ACHN (cell line): ENCODE measurements at places on chromosomes 6 and 20.

- DNase-seq: no peak
Observed at GRCh38 chr20:62313460-62314338, 10.9 kb downstream of the ADRM1 start.

DNA sequence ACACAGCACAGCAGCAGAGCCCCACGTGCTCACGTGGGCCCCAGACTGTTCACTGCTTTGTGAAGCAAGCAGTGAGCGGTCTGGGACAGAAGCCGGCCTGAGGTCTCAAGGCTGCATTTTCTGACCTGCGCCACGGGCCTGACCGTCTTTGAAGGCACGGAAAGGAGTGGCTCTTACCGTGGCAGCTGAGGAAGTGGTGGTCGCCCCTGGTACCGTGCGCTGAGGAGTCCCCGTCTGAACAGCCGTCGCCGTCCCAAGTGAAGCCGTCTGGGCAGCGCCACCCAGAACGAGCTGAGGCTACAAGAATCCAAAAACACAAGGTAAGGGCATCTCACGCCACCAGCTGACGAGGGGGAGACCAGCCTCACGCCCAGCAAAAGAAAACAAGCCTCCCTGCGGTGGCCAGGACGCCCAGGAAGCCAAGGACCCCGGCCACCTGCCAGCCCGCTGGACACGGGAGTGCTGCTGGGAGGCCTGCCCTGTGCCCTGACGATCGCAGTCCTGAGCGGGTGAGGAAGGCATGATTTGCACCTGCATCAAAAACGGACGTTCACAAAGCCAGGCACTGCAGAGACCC lies 55.7 kb downstream of the TAF4 start:
- DNase-seq: no peak

GRCh38 chr6:148455674-148456558 lies 113.3 kb downstream of the SASH1 start:
- DNase-seq: no peak

DNA sequence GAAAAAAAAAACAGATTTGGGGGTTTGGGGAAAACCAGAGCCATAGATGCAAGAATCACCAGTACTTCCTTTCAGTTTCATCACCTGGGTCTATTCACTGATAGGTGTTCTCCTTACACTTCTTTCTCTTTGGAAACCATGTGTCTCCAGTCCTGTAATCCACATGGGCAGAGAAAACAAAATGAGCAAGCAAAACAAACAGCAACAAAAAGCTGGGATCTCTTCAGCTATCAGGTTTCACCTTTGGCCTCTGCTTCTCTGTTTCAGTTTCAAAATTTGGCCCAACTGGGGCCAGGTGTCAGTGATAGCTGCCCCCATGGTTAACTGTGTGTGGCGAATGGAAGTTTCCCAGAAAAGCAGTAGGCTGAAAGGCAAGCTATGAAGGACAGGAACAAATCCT lies 220.0 kb upstream of the THBS2 start:
- DNase-seq: no peak

DNA sequence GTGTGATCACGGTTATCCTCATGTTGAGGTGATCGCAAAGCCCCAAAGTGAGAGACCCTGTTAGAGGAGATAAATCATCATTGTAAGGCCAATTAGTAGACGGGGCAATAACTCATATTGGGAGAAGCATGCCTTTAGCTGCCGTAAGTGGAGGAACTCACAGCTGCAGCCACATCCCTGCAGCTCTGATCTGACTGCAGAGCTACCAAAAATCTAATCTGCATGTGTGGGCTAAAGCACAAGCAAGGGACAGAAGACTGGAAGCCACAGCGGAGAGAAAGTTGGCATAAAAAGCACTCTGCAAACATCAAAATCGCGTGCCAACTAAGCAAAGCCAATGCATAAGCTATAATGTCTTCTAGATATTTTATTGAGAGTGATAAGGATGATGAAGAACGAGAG lies 79.8 kb downstream of the TBC1D7 start:
- no peak for DNase-seq

- DNase-seq: no peak
Observed at GRCh38 chr6:133756078-133756695, 132.7 kb upstream of the TCF21 start.

DNA sequence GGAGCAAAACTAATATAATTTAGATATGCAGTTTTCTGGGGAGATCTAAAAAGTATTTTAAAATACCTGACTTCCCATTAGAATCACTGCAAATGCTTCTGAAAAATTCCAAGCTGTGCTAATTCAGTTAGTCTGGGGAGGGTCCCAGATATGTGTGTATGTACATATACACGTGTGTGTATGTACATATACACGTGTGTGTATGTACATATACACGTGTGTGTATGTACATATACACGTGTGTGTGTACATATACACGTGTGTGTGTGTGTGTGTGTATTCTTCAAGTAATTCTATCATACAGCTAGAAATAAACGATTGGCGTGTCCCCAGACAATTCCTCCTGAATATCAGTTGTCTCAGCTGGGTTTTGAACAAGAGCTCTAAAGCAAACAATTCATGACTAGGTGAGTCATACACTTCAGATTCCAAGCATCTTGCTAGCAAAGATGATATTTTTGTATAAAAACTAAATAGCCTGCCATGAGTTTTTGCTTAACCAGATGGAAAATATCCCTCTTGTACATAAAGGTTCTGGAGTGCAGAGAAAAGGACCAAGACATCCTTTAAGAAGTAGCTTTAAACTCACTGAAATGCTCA lies 58.2 kb downstream of the SPACA1 start:
- no peak for DNase-seq

DNA sequence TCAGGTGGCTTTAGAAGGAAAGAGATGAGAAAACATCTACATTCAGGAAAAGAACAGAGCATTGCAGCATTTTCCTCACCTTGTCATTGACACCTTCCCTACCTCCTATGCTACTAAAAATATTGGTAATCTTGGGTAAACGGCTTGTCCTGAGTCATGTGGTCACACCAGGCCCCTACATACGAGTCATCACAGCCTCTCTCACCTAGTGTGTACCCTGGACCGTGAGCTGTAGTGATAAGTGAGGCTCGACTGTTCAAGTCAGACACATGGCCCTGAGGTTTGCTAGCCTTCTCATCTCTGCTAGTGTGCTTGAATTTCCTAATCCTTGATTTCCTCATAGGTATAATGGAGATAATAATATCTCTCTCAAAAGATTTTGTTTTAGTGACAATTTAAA lies 29.6 kb upstream of the TMEM244 start:
- no peak for DNase-seq

DNA sequence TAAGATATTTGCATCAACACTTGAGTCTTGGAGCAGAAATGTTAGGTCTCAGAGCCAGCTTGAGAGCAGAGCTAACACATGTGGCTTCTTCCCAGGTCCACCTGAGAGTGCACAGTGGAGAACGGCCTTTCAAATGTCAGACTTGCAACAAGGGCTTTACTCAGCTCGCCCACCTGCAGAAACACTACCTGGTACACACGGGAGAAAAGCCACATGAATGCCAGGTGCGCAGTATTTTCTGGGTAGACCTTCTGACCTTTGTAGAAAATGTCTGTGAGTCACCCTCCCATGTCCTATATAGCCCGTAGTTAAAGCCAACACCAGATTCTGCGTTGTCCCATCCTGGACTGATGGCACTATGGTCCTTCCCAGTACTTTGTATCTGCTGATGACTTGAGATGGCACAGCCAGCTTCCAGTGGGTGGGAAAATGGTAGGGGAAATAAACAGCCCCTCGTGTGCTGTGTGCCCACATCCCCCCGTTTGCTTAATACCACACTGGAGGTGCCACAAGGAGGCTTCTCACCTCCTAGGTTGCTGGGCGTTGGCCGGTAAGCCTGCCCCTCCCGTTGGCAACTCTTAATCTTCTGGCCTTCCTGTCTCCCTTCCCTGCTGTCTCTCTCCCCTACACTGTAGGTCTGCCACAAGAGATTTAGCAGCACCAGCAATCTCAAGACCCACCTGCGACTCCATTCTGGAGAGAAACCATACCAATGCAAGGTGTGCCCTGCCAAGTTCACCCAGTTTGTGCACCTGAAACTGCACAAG lies 20.3 kb downstream of the PRDM1 start:
- no peak for DNase-seq

- no peak for DNase-seq
Observed at GRCh38 chr20:60653111-60653845, 598.8 kb upstream of the CDH4 start.

DNA sequence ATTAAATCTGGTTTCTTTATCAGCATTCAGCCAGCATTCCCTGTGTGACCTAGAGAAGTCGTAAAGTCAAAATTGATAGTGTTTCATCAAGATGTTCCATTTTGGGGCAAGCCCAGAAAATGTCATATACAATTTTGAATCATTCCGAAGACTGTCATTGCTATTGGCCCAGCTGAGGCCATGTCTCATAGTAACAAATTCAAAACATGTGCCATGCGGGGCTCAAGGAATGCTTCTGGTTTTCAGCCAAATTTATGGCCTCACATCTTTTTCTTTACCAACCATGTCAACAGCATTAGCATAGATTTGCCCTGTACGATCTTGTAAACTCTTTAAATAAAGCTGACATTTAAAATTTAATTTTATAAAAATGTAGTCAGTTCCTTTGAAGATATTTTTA lies 314.7 kb downstream of the PAX1 start:
- DNase-seq: no peak

GRCh38 chr6:76438768-76439167 lies 366.3 kb upstream of the IMPG1 start:
- DNase-seq: no peak

DNA sequence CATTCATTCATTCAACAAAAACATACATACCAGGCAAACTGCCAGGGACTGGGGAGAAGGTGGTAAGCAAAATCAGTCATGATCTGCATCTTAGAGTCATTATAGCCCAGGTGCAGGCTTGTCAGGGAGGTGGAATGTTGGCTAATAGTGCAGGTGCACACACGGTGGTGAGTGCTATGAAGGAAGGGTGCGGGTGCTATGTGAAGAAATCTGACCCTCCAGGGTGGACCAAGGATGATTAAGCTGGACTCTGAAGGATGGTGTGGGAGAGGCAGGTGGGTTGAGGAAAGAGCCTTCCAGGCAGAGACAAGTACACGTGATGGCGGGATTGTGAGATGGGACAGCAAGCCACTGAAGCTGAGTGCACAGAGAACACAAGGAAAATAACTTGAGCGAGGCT lies 77.4 kb downstream of the B3GAT2 start:
- DNase-seq: no peak

- no peak for DNase-seq
Observed at GRCh38 chr20:37376791-37377190, 30.9 kb downstream of the SRC start.
